ENCODE measurements at places on chromosomes 5 and 9. TPM values are rescaled to one million over a fixed set of nuclear protein-coding genes. Genes with fewer than 3 reads are reported as not detected.

The C5orf46 gene
- total RNA-seq = not detected

The VLDLR gene
- total RNA-seq = 22.0 TPM

The MCC gene
- 33.5 TPM for total RNA-seq

The PCDHB10 gene
- 0.66 TPM for total RNA-seq

The TAS2R1 gene
- total RNA-seq = not detected

The NSUN2 gene
- 40.9 TPM for total RNA-seq

The HSPA4 gene
- 129 TPM for total RNA-seq

The RMND5B gene
- 25.3 TPM for total RNA-seq

The C1QTNF3 gene
- 0.99 TPM for total RNA-seq

The OTULINL gene
- 0.17 TPM for total RNA-seq

The GAPT gene
- total RNA-seq = not detected

The EGFLAM gene
- total RNA-seq = 3.0 TPM

The ZNF169 gene
- 5.0 TPM for total RNA-seq

The SLC22A4 gene
- total RNA-seq = 3.0 TPM

The CSF2 gene
- not detected for total RNA-seq

The SLC36A2 gene
- total RNA-seq = not detected

The COL15A1 gene
- total RNA-seq = 12.6 TPM

The MLLT3 gene
- 37.1 TPM for total RNA-seq

The SPAAR gene
- not detected for total RNA-seq

The ZNF618 gene
- total RNA-seq = 10.4 TPM

The ADAMTS19 gene
- 0.73 TPM for total RNA-seq

The ORM2 gene
- not detected for total RNA-seq

The DND1 gene
- total RNA-seq = 0.17 TPM

The CYLC2 gene
- total RNA-seq = not detected

The GOLM1 gene
- 54.6 TPM for total RNA-seq

The TICAM2 gene
- total RNA-seq = 11.8 TPM

The GABRA1 gene
- total RNA-seq = not detected

The WDR31 gene
- 4.0 TPM for total RNA-seq

The KIAA0825 gene
- total RNA-seq = 5.5 TPM

The PLAC8L1 gene
- total RNA-seq = not detected

The CKMT2 gene
- 11.2 TPM for total RNA-seq

The PHYKPL gene
- total RNA-seq = 58.2 TPM

The OR2V1 gene
- total RNA-seq = not detected

The SHOC1 gene
- under 0.01 TPM for total RNA-seq

The PCSK5 gene
- total RNA-seq = 10.1 TPM

Data from smooth muscle cell of trachea (primary cell).